ENCODE measurements at places on chromosomes 6 and 20.

GRCh38 chr6:27294409-27294808 lies 17.7 kb downstream of the POM121L2 start:
- DNase-seq = no peak

DNA sequence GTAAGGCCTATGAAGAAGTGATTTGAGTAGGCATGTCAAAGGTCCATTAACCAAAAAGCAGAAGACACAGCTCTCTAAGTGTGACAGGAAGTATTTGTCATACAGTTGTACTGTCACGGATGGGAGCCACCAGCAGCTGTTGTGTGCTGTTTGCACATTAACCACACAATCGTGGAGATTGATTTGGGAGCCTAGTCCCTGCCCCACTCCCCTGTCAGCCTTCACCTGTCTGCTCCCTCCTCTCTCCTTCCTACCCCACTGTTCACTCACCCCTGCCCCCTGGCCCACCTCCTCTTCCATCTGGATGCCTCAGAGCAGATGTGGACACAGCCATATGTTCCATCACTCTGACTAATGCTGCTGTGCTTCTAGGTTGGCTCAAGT lies 124.7 kb upstream of the SPACA1 start:
- no peak for DNase-seq

- no peak for DNase-seq
These were observed 23.9 kb upstream of the VSTM2L start for GRCh38 chr20:37878835-37879599.

- no peak for DNase-seq
These were observed 11.7 kb upstream of the GOPC start for GRCh38 chr6:117613920-117614560.

GRCh38 chr20:50893620-50894019 lies 37.6 kb downstream of the ADNP start:
- no peak for DNase-seq

GRCh38 chr6:5442916-5443315 lies 181.6 kb downstream of the FARS2 start:
- DNase-seq = no peak
